Activated CD4-positive, alpha-beta T cell treated with anti-CD3 and anti-CD28 coated beads, Interleukin-2, amount 50 U/mL, for 16 hours (primary cell): ENCODE measurements at places on chromosomes 4 and X.
A peak's percentile ranks its signal among the peaks of the same experiment; 100 is the strongest.

DNA sequence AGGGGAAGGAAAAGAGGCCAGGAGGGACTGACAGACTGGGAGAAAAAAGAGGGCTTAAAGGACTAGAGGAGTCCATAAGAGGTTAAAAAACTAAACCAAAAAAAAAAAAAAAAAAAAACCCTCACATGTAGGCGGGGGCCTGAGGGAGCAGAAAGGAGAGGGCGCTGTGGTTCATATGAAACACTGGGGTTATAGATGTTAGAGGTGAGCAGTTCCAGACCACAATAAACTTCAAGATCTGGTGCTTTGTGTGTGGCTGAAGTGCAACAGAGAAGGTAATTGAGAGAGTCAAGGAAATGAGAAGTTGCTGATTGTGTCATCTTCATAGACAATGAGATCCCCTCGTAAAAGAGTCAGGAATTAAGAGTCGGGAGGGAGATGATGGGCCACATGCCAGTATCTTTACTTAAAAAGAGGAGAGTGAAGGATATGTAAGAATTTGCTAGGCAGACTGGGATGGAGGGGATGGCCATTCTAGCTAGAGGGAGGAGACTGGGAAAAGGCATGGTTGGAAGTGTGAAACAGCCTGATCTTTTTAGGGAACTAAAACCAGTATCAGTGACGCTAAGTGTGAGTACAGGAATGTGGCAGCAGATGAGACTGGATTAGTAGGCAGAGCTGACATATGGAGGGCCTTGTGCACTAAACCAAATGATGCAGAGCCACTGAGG lies 18.4 kb upstream of the OGT start:
- no peak for DNase-seq

- no peak for DNase-seq
These were observed 103.4 kb downstream of the PDE5A start for GRCh38 chr4:119525005-119525749.

- no peak for DNase-seq
These were observed 56.0 kb upstream of the FBXW7 start for GRCh38 chr4:152591876-152592275.

DNA sequence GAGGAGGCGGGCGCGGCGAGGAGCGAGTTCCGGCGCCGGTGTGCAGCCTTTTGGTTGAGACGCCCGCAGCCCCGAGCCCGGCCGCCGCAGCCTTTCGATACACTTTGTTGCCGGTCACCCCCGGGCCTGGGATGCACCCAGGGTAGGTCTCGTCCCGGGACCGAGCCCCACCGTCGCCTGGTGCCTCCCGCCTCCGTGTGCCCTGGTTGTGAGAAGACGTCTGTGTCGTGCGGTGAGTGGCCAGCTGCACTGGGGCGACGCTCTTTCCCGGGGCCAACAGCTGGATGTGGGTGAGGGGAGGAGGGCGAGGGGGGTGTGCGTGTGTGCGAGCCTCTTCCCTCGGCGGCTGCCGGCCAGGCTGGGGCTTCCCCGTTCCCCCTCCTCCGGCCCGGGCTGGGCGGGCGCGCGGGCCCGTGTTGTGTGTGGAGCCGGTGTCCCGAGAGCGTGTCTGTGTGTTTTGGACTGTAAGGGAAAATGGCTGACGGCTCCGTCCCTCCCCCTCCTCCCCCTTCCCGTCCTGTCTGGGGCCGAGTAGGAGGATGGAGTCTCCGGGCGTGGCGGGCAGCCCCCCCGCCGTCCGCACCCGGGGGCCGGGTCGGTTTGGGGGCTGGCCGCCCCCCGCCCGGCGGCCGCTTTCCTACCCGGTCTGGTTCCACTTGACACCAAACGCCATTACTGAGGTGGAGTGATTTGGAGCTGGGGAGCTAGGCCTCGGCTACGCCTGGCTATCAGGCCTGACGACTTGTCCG lies 807 bp downstream of the USP9X start:
- DNase-seq = peak; percentile 50

DNA sequence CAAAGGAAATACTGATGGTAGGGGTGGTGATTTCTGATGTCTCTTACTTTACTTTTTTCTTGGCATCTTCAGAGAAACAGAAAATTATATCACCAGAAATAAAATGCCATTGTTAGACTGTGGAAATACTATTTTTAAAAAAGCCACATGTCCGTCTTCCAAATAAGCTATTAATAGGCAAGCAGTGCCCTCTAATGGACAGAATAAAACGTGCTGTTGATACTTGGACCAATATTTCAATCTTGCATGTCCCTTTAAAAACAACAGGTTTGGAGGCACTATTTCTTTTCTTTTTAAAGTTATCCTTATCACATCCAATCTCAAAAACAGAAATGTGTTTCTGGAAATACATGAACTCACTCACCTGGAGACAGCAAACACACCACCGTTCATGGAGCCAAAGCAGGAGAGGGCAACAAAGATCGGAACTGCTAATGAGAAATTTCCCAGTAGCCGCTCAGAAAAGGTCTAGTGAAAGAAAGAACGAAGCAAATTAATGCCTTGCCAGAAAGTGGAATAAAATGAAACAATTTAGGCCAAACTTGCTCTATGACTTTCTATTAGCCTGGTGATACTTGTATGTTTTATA lies 59.2 kb downstream of the SLC7A11 start:
- peak; percentile 14 for DNase-seq

DNA sequence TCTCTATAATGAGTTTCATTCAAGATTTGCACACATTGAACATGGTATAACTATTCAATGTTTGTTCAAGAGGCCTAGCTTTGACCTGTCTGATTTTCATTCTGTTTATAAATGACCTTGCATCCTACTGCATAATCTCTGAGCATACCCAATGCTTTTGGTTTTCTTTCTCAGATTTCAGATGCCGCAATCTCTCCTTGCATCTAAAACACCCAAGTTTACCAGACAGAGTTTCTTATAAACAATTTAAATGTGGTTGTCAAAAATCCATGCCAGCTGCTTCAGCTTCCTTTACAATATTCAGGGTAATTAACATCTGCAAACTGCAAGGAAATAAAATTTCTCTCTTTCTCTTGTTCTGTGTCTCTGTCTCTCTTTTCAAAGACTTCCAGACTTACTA lies 123.0 kb upstream of the PCDH18 start:
- no peak for DNase-seq

DNA sequence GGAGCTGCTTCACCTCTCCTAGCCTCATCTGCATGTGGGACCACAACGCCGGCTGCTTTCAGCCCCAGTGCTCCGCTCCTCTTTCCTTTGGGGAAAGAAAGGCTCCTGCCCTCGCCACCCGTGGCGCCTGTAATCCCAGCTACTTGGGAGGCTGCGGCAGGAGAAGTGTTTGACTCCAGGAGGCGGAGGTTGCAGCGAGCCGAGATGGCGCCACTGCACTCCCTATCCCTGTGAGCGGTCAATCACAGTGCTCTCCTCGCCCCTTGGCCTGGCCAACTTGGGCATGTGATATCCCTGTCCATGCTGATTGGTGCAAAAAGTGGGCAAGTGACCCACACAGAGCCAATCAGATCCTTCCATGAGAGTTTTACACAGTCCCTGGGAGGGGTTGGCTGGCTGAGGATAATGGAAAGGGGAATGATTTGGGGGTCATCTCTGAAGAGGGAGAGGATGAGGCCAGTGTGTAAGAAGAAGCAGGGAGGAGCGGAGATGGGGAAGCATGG lies 56.2 kb downstream of the WFS1 start:
- DNase-seq = no peak

GRCh38 chr4:140316799-140317198 lies 56.6 kb upstream of the SCOC start:
- DNase-seq = no peak

- DNase-seq = no peak
These were observed 288.5 kb downstream of the FBXW7 start for GRCh38 chr4:152247271-152247975.

- no peak for DNase-seq
These were observed 67.9 kb upstream of the ARX start for GRCh38 chrX:25083661-25084060.

- no peak for DNase-seq
These were observed 68.8 kb downstream of the ARFIP1 start for GRCh38 chr4:152848508-152848907.

- no peak for DNase-seq
These were observed 12.5 kb downstream of the HPF1 start for GRCh38 chr4:169745291-169745690.

GRCh38 chrX:13345037-13345436 lies 25.2 kb upstream of the ATXN3L start:
- DNase-seq = no peak

DNA sequence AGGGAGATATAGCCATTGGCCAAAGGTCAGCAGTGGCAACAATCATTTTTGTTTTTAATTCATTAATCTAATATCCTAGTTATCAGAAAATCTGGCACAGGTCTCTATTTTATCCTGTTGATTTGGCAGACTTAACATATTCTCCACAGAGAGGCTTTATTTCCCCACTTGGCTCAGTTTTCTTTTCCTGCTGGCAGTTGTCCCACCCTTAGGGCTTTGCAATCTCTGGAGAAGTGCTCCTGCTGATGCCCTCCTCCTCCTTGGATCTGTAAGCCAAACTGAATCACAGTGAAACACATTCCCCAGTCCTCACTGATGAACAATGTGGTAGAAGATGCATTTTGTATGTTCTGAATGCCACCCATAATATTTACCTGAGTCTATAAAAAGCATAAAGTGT lies 889.7 kb downstream of the PDHA2 start:
- no peak for DNase-seq

DNA sequence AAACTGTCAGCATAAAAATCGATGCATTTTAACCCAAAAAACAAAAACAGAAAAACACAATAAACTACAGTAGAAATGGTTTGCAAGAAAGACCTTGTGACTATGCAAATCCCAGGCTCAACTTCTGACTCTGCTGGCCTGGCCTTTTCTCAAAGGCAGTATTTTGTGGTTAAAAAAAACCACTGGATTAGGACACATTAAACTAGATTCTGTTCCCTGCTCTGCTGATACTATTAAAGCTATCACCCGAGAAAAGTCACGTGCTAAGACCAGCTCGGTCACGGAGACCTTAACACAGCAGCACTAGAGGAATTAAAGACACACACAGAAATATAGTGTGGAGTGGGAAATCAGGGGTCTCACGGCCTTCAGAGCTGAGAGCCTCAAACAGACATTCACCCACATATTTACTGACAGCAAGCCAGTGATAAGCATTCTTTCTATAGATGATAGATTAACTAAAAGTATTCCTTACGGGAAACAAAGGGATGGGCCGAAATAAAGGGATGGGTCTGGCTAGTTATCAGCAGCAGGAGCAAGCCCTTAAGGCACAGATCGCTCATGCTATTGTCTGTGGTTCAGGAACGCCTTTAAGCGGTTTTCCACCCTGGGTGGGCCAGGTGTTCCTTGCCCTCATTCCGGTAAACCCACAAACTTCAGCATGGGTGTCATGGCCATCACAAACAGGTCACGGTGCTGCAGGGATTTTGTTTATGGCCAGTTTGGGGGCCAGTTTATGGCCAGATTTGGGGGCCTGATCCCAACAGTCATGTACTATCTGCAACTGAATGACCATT lies 16.1 kb downstream of the CBR4 start:
- no peak for DNase-seq

DNA sequence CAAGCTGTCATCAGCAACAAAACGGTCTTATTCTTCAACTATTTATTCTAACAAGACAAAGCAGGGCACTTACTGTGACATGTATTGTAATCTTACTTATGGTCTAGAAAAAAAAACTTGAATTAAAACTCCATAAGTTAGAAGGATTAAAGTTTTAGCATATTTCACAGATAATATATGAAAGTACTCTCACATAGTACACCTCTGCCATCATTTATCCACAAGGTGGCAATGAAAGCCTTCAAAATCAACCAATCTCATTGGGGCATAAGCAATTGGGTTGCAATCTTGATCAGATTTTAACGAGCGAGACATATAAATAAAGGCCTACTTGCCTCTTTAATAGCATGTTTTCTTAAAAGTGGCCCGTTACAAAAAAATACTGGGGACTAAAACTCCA lies 1382.9 kb downstream of the FAM133A start:
- DNase-seq = no peak

GRCh38 chr4:89708903-89709421 lies 128.0 kb downstream of the SNCA start:
- no peak for DNase-seq
